ENCODE measurements at places on chromosomes 6 and 20. TPM values are rescaled to one million over a fixed set of nuclear protein-coding genes. Genes with fewer than 3 reads are reported as not detected.

DNA sequence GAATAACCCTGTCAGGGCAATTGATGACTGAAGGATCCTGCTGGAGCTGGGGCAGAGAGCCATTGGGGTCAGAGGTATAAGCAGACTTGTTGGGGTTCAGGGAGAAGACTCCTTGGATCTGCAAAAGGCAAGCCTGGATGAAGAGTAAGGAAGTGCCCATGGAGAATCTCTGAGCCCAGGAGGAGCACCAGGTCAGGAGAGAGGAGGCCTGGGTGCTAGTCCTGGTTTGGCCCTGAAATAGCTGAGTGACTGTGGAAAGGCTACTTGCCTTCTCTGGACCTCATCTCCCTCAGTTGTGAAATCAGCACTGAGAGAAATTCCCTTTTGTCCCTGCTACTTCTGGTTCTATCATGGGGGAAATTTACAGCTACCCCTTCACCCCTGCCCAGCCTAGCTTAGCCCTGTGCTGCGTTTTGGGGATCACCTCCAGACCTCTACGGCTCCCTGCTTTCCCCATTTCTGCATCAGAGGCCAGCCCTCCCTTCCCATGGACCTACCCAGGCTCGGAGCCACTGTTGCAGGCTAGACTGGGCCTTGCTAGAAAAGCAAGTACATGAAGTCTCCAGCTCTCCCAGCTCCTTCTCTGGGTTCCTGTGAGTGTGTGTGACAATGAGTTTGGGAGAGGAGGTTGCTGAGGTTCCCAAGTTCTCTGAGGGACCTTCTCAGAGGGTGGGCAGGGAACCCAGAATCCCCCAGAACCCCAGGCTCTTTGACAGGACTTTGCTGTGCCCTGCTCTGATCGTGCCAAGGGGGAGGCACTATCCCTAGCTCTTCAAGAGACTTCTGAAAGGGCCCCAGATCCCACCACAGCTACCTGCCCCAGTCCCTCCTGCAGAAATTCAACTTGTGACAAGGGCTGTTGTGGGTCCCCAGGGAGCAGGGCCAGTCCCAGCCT, 2.3 kb upstream of the NCR2 start:
- H3K36me3 ChIP-seq, result no peaks in the 10 kb centered on the region
- no peak overlapping the region for H3K27ac ChIP-seq
- H3K27me3 ChIP-seq, result peaks cover 7% of the 10 kb centered on the region
- H3K4me3 ChIP-seq, result no peak overlapping the region

GRCh38 chr20:60968853-60969720, 283.0 kb upstream of the CDH4 start:
- H3K4me1 ChIP-seq, result no peaks in the 10 kb centered on the region
- H3K36me3 ChIP-seq, result no peaks in the 10 kb centered on the region
- H3K27ac ChIP-seq, result no peak overlapping the region

The ATP6V1G2 gene
- total RNA-seq, result 95.6 TPM

- H3K36me3 ChIP-seq, result no peaks in the 10 kb centered on the region
- peak overlapping the region; percentile 65 for H3K27ac ChIP-seq
- H3K27me3 ChIP-seq, result peaks cover 8% of the 10 kb centered on the region
- peaks cover 50% of the 10 kb centered on the region for H3K4me1 ChIP-seq
Measured at GRCh38 chr20:46934746-46935287, 40.2 kb downstream of the EYA2 start.

DNA sequence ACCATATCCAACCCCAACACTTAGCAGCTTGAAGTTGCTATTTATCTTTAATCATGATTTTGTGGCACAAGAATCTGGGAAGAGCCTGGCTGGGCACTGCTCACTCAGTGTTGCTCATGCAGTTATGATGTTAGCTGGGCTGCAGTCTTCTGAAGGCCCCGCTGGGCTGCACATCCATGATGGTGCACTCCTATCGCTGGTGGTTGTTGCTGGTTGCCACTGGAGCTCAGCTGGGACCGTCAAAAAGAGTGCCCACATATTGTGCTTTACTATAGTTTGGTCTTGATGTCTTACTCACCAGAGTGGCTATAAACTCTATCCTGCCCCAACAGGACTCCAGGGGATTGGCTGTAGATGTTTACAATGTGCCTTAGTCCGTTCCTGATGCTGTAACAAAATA, 137.8 kb downstream of the PCSK2 start:
- peaks cover 5% of the 10 kb centered on the region for H3K27me3 ChIP-seq
- H3K4me1 ChIP-seq, result no peaks in the 10 kb centered on the region
- no peak for DNase-seq
- H3K36me3 ChIP-seq, result no peaks in the 10 kb centered on the region
- H3K27ac ChIP-seq, result no peak overlapping the region

GRCh38 chr6:70133246-70133645, 169.6 kb downstream of the COL9A1 start:
- H3K4me1 ChIP-seq, result no peaks in the 10 kb centered on the region
- H3K27me3 ChIP-seq, result no peaks in the 10 kb centered on the region
- no peak for DNase-seq
- H3K4me3 ChIP-seq, result no peak overlapping the region
- H3K27ac ChIP-seq, result no peak overlapping the region
- H3K36me3 ChIP-seq, result no peaks in the 10 kb centered on the region

DNA sequence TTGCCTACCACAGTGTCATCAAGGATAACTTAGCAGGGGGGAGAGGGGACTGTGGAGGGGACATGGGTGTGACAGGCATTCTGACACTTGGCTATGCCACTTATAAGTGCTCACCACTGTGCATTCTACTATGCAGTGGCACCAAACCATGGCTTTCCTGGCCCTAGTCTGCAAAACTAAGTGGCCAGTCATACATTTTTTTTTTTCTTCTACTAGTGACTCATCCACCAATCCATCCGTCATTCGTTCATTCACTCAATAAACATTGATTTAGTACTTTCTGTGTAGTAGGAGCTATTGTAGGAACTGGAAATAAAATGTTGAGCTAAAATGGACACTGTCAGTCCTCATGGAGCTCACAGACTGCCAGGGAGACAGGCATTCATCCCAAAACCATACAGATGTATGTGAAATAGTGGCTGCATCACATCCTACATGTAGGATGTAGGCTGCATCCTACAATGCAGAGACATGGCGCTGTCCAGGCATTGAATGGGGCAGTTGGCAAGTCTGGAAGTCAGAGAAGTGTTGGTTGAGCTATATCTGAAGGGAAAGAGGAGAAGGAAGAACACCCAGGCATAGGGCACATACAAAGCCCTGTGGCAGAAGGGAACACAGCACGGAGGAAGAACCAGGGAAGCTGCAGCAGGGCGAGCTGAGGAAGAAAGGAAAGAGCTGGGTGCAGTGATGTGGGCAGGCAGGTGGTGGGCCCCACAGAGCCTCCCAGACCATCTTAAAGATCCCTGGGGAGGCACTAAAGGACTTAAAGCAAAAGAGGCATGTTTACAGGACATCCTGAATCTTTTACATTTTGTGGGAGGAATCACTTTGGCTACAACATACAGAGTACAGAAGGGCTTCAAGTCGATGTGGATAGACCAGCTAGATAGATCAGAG, 224.4 kb downstream of the UST start:
- H3K4me1 ChIP-seq, result peaks cover 13% of the 10 kb centered on the region
- no peak for DNase-seq
- peaks cover 8% of the 10 kb centered on the region for H3K27me3 ChIP-seq
- H3K4me3 ChIP-seq, result no peak overlapping the region
- H3K27ac ChIP-seq, result peak overlapping the region; percentile 24

The GRIK2 gene
- total RNA-seq, result 95.5 TPM

The LHFPL5 gene
- 1.7 TPM for total RNA-seq

GRCh38 chr6:166446146-166446545, 63.4 kb upstream of the MPC1 start:
- no peak overlapping the region for H3K4me3 ChIP-seq
- H3K27ac ChIP-seq, result no peak overlapping the region
- H3K4me1 ChIP-seq, result peaks cover 31% of the 10 kb centered on the region
- peaks cover 41% of the 10 kb centered on the region for H3K36me3 ChIP-seq
- peaks cover 10% of the 10 kb centered on the region for H3K27me3 ChIP-seq

The CALHM6 gene
- not detected for total RNA-seq

DNA sequence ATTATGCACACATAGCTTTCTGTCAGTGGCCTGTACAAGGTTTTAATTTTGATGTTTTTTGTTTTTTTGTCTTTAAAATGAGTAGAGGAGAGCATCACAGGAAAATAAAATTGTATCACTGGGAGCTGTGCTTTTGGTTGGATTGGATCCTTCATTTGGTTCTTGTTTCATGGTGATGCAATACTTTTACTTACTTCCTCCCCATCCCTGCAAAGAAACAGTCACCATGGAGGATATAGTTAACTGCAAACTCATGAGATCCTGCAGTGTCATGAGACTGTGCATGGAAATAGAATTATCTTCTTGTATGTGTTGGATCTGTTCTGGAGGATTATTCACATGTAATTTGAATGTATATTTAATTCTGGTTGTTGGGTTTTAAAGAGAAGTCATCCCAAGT, 122.3 kb downstream of the JARID2 start:
- DNase-seq, result no peak
- H3K36me3 ChIP-seq, result no peaks in the 10 kb centered on the region
- H3K27me3 ChIP-seq, result peaks cover 2% of the 10 kb centered on the region
- H3K4me1 ChIP-seq, result peaks cover 63% of the 10 kb centered on the region
- no peak overlapping the region for H3K27ac ChIP-seq

- H3K36me3 ChIP-seq, result no peaks in the 10 kb centered on the region
- H3K4me3 ChIP-seq, result no peak overlapping the region
- no peaks in the 10 kb centered on the region for H3K27me3 ChIP-seq
- DNase-seq, result no peak
- no peaks in the 10 kb centered on the region for H3K4me1 ChIP-seq
Measured at GRCh38 chr6:10655508-10656055, 38.8 kb downstream of the C6orf52 start.

- H3K36me3 ChIP-seq, result no peaks in the 10 kb centered on the region
- peaks cover 28% of the 10 kb centered on the region for H3K27me3 ChIP-seq
- peak overlapping the region; percentile 72 for H3K4me3 ChIP-seq
- peak overlapping the region; percentile 91 for H3K27ac ChIP-seq
- DNase-seq, result peak; percentile 61
Measured at GRCh38 chr6:166437661-166438060, 54.9 kb upstream of the MPC1 start.

- H3K4me3 ChIP-seq, result no peak overlapping the region
- H3K27ac ChIP-seq, result no peak overlapping the region
- H3K27me3 ChIP-seq, result peaks cover 3% of the 10 kb centered on the region
- H3K4me1 ChIP-seq, result no peaks in the 10 kb centered on the region
- peaks cover 9% of the 10 kb centered on the region for H3K36me3 ChIP-seq
Measured at GRCh38 chr6:156427345-156427744, 349.8 kb upstream of the ARID1B start.

DNA sequence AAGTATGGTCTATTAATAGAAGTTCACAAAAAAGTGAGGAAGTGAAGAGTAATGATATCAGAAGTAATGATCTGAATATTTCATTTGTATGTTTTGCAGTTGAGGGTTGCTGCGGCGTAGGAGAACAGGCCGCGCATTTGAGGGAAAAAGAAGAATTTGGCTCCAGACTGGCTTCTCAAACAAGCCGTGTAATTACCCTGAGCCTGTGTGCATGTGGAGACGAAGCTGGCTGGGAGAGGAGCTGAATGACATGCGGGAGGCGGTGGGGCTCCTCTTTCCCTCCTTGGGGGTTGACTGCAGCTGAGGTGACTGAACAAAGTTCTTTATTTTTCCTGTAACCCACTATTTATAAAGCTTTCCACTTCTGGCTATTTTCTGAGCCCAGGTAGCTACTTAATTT, 115.5 kb upstream of the AFDN start:
- peaks cover 30% of the 10 kb centered on the region for H3K4me1 ChIP-seq
- no peak for DNase-seq
- no peak overlapping the region for H3K27ac ChIP-seq
- H3K4me3 ChIP-seq, result no peak overlapping the region

The SUMO4 gene
- total RNA-seq, result 1.3 TPM

The THEMIS gene
- not detected for total RNA-seq

The SLC22A3 gene
- not detected for total RNA-seq

- no peak overlapping the region for H3K4me3 ChIP-seq
- peak overlapping the region; percentile 34 for H3K27ac ChIP-seq
- H3K4me1 ChIP-seq, result no peaks in the 10 kb centered on the region
- peaks cover 1% of the 10 kb centered on the region for H3K27me3 ChIP-seq
- peak; percentile 92 for DNase-seq
Measured at GRCh38 chr6:13336553-13336952, 8.2 kb upstream of the TBC1D7 start.

The IP6K3 gene
- 2.7 TPM for total RNA-seq

GRCh38 chr20:59576216-59576953, 28.0 kb upstream of the PHACTR3 start:
- peaks cover 30% of the 10 kb centered on the region for H3K27me3 ChIP-seq
- no peak overlapping the region for H3K27ac ChIP-seq
- peaks cover 15% of the 10 kb centered on the region for H3K4me1 ChIP-seq
- H3K4me3 ChIP-seq, result peak overlapping the region; percentile 11

- peak within 1 kb of the TSS; percentile 98 for H3K27ac ChIP-seq
- H3K36me3 ChIP-seq, result peaks cover 5% of the 10 kb centered on the region
- peaks cover 8% of the 10 kb centered on the region for H3K27me3 ChIP-seq
- DNase-seq, result no peak
- peak within 1 kb of the TSS; percentile 91 for H3K4me3 ChIP-seq
Measured at GRCh38 chr20:19758133-19758500, at the start of gene RIN2. Gene RIN2, plus strand, starts transcription at chr20:19758258. Its CDS starts 131,344 bp downstream, at chr20:19889602.

The SRSF6 gene
- 161 TPM for total RNA-seq

The MTFR2 gene
- total RNA-seq, result 1.9 TPM

GRCh38 chr6:159030168-159030567, 14.6 kb downstream of the TAGAP start:
- no peak overlapping the region for H3K4me3 ChIP-seq
- H3K4me1 ChIP-seq, result no peaks in the 10 kb centered on the region
- H3K27ac ChIP-seq, result no peak overlapping the region
- H3K36me3 ChIP-seq, result peaks cover 9% of the 10 kb centered on the region
- DNase-seq, result no peak
- peaks cover 2% of the 10 kb centered on the region for H3K27me3 ChIP-seq

- no peaks in the 10 kb centered on the region for H3K36me3 ChIP-seq
- peaks cover 5% of the 10 kb centered on the region for H3K4me1 ChIP-seq
- no peak overlapping the region for H3K4me3 ChIP-seq
- no peaks in the 10 kb centered on the region for H3K27me3 ChIP-seq
Measured at GRCh38 chr6:42239333-42239732, 21.7 kb upstream of the MRPS10 start.

DNA sequence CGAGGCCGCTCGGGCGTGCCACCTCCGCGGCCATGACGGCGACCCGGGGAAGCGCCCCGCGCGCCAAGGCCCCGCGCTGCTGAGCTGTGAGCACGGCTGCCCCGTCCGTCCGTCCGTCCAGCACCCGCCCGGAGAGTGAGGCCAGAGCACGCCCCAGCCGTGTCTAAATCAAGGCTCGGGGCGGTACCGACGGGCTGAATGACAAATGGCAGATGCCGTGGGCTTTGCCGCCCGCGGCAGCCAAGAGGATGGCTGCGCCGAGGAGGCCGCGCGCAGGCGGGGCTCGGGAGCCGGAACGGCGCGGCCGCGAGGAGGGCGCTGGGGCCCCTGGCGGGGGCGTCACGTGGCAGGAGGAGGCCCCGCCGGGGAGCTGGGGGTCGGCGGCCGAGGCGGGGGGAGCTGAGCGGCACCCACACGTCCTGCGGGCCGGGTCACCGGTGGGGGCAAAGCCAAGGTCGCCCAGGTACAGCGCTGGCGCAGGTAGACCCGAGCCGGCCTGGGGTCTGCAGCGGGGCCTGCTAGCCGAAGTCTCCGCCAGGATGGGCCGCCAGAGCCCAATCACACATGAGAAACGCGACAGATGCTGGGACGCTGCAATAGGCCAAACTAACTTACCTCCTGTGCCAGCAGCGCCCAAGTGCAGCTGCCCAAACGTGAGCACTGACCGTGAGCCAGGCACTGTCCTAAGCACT, at the start of gene PLAGL1:
Gene PLAGL1, minus strand, starts transcription at position 140 of the 692 bp plus-strand sequence. CDS start 60,123 bp downstream, outside the sequence.
- H3K27me3 ChIP-seq, result peaks cover 25% of the 10 kb centered on the region
- no peak within 1 kb of the TSS for H3K27ac ChIP-seq
- DNase-seq, result peak; percentile 38
- peak within 1 kb of the TSS; percentile 76 for H3K4me3 ChIP-seq

The FAM162B gene
- total RNA-seq, result not detected

Data from glutamatergic neuron (in vitro differentiated cells).